IgD-negative memory B cell (primary cell): ENCODE measurements at places on chromosomes 4 and X. TPM values are rescaled to one million over a fixed set of nuclear protein-coding genes. Genes with fewer than 3 reads are reported as not detected.

The MAGEE2 gene
- not detected for polyA plus RNA-seq

The CT45A6 gene
- not detected for polyA plus RNA-seq

The STK26 gene
- 36.2 TPM for polyA plus RNA-seq

The BEND2 gene
- polyA plus RNA-seq, result 0.24 TPM

The DCAF4L1 gene
- polyA plus RNA-seq, result not detected

The BEX4 gene
- 29.5 TPM for polyA plus RNA-seq

The VSIG1 gene
- 7.7 TPM for polyA plus RNA-seq

The IL2 gene
- polyA plus RNA-seq, result not detected

The GTPBP6 gene
- polyA plus RNA-seq, result 40.8 TPM

The PAGE1 gene
- polyA plus RNA-seq, result not detected

The SLC25A5 gene
- polyA plus RNA-seq, result 298 TPM

The VCX3B gene
- polyA plus RNA-seq, result not detected

The CLTRN gene
- polyA plus RNA-seq, result not detected

The MAOB gene
- not detected for polyA plus RNA-seq

The CFI gene
- not detected for polyA plus RNA-seq

The NRK gene
- polyA plus RNA-seq, result not detected

The TRIM2 gene
- 2.2 TPM for polyA plus RNA-seq

The CACNA1F gene
- polyA plus RNA-seq, result not detected

The MCTS1 gene
- polyA plus RNA-seq, result 72.3 TPM

The PNMA6A gene
- polyA plus RNA-seq, result 0.14 TPM

The DUSP9 gene
- not detected for polyA plus RNA-seq

The HGFAC gene
- polyA plus RNA-seq, result not detected

The CXCL1 gene
- polyA plus RNA-seq, result not detected

The JADE3 gene
- 3.5 TPM for polyA plus RNA-seq

The DGKK gene
- polyA plus RNA-seq, result 0.05 TPM

The MAGEA1 gene
- not detected for polyA plus RNA-seq

The CT45A3 gene
- not detected for polyA plus RNA-seq

The BEX5 gene
- 2.0 TPM for polyA plus RNA-seq

The GYG2 gene
- not detected for polyA plus RNA-seq

The SMAD1 gene
- not detected for polyA plus RNA-seq

The IL13RA2 gene
- not detected for polyA plus RNA-seq

The ASMT gene
- 1.8 TPM for polyA plus RNA-seq

The GLOD5 gene
- polyA plus RNA-seq, result not detected

The RHOXF1 gene
- not detected for polyA plus RNA-seq

The ARR3 gene
- not detected for polyA plus RNA-seq

The SLC35A2 gene
- 9.6 TPM for polyA plus RNA-seq

The CSAG1 gene
- polyA plus RNA-seq, result not detected

The TMEM31 gene
- polyA plus RNA-seq, result not detected

The TBX22 gene
- not detected for polyA plus RNA-seq

The MRFAP1L1 gene
- 69.2 TPM for polyA plus RNA-seq

The KLF8 gene
- polyA plus RNA-seq, result 13.6 TPM

The USP17L25 gene
- polyA plus RNA-seq, result not detected

The CCNA2 gene
- 0.24 TPM for polyA plus RNA-seq

The RAB9A gene
- polyA plus RNA-seq, result 25.6 TPM

The TGIF2LX gene
- polyA plus RNA-seq, result not detected

The F11 gene
- polyA plus RNA-seq, result not detected

The SH2D1A gene
- polyA plus RNA-seq, result 4.2 TPM

The DNAAF6 gene
- not detected for polyA plus RNA-seq

The RAB41 gene
- polyA plus RNA-seq, result not detected

The ERAS gene
- polyA plus RNA-seq, result not detected

The PDCL2 gene
- not detected for polyA plus RNA-seq
